Activated T-helper 1 cell treated with anti-CD3 and anti-CD28 coated beads, Interleukin-12 subunit alpha, Interleukin-12 subunit beta, Interleukin-2, Interleukin-4 antibody, amounts not matched to agents 30 ng/mL and 10 ng/mL and 1 ng/mL, durations not matched to agents 14 hours and 24 hours and 36 hours (primary cell): ENCODE measurements at places on chromosomes 4 and X. TPM values are rescaled to one million over a fixed set of nuclear protein-coding genes. Genes with fewer than 3 reads are reported as not detected.

- H3K36me3 ChIP-seq: no peaks in the 10 kb centered on the region
- no peaks in the 10 kb centered on the region for H3K27me3 ChIP-seq
- H3K4me1 ChIP-seq: no peaks in the 10 kb centered on the region
- H3K4me3 ChIP-seq: no peak overlapping the region
- DNase-seq: no peak
These were observed 48.3 kb upstream of the MND1 start for GRCh38 chr4:153296040-153296823.

Gene PTPN13
- 0.44 and 0.66 TPM in 2 replicates for total RNA-seq

- no peaks in the 10 kb centered on the region for H3K36me3 ChIP-seq
- H3K27ac ChIP-seq: no peak overlapping the region
- H3K4me3 ChIP-seq: no peak overlapping the region
- H3K27me3 ChIP-seq: no peaks in the 10 kb centered on the region
These were observed 44.9 kb downstream of the HAND2 start for GRCh38 chr4:173485164-173485563.

GRCh38 chr4:155419266-155419665 is 42.5 kb upstream of the MAP9 start:
- no peak overlapping the region for H3K4me3 ChIP-seq
- H3K4me1 ChIP-seq: no peaks in the 10 kb centered on the region
- no peaks in the 10 kb centered on the region for H3K27me3 ChIP-seq
- no peak overlapping the region for H3K27ac ChIP-seq
- H3K36me3 ChIP-seq: no peaks in the 10 kb centered on the region

GRCh38 chr4:86185659-86186058 is 174.2 kb downstream of the MAPK10 start:
- H3K4me3 ChIP-seq: no peak overlapping the region
- no peaks in the 10 kb centered on the region for H3K4me1 ChIP-seq
- H3K36me3 ChIP-seq: no peaks in the 10 kb centered on the region
- H3K27ac ChIP-seq: no peak overlapping the region
- no peaks in the 10 kb centered on the region for H3K27me3 ChIP-seq

DNA sequence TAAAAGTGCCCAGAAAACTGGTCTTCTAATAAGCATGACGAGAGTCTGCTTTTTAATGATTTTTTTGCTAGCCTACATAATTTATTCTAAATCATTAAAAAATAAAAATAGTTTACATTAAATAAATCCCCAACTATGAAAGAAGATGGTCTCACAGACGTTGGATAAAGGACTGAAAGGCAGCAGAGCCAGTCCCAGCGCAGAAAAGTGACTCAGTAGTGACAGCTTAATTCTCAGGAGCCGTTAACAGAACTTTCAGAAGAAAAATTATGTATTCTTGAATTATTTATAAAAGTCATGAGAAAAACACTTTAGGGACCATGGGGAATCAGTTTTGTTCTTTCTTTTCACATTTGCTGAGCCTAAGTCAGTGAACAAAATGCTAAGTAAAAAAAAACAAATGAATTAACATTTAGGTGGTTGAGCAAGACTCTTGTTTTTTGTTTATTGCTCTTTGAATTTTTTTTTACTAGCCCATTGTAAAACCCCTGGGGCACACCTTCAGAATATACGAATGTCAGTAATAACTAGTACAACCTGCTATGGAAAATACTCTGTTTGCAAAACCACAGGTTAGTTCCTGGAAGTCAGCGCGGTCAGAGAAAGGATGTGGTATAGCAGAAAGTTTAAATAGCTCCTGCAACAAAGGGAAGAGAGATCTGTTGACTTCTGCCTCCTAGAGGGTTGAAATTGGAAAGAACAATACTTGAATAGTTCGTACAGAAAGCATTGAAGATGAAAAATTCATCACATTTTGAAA is 50.4 kb upstream of the CCDC160 start:
- H3K36me3 ChIP-seq: peaks cover 8% of the 10 kb centered on the region
- H3K4me3 ChIP-seq: peak overlapping the region; percentile 88
- H3K4me1 ChIP-seq: peaks cover 31% of the 10 kb centered on the region
- H3K27ac ChIP-seq: peak overlapping the region; percentile 82
- peaks cover 4% of the 10 kb centered on the region for H3K27me3 ChIP-seq
- peak; percentile 73 for DNase-seq
